ENCODE measurements at places on chromosomes 3 and 15. TPM values are rescaled to one million over a fixed set of nuclear protein-coding genes. Genes with fewer than 3 reads are reported as not detected.

GRCh38 chr3:135224815-135225362 lies 429.8 kb downstream of the EPHB1 start:
- DNase-seq, result no peak
- no peaks in the 10 kb centered on the region for H3K4me1 ChIP-seq
- H3K36me3 ChIP-seq, result no peaks in the 10 kb centered on the region
- no peaks in the 10 kb centered on the region for H3K27me3 ChIP-seq
- no peak overlapping the region for H3K27ac ChIP-seq

Gene GOLGA8O
- not detected for total RNA-seq

Gene FANCD2OS
- total RNA-seq, result not detected

Gene IL16
- total RNA-seq, result not detected

DNA sequence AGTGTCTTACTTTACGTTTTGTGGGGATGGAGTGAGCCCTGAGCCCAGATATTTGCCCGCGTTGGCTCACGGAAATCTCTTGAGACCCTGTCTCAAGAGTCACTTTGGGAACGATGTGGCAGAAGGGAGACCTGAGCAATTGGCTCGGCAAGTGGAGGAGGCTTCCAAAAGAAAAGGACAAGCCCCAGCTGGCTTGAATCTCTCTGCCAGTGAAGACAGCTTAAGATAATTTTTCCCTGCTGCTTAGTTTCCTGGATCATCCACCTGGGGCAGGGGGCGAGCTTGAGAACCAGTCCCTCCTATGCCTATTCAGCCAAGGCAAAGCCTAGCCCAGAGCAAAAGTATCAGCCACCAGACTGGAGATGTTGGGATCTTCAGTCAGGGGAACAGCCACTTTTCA lies 708 bp downstream of the SEC22A start:
- H3K4me1 ChIP-seq, result peaks cover 7% of the 10 kb centered on the region
- no peak for DNase-seq
- peak overlapping the region; percentile 92 for H3K4me3 ChIP-seq
- H3K27ac ChIP-seq, result peak overlapping the region; percentile 78
- H3K36me3 ChIP-seq, result no peaks in the 10 kb centered on the region
- no peaks in the 10 kb centered on the region for H3K27me3 ChIP-seq

Gene GHRL
- total RNA-seq, result not detected

- no peak overlapping the region for H3K27ac ChIP-seq
- H3K27me3 ChIP-seq, result peaks cover 4% of the 10 kb centered on the region
- H3K4me1 ChIP-seq, result no peaks in the 10 kb centered on the region
- H3K36me3 ChIP-seq, result no peaks in the 10 kb centered on the region
- no peak overlapping the region for H3K4me3 ChIP-seq
- DNase-seq, result no peak
These were observed 230.9 kb upstream of the RORA start for GRCh38 chr15:61459785-61460707.

Gene ALDH1L1
- not detected for total RNA-seq

- no peak overlapping the region for H3K4me3 ChIP-seq
- no peak for DNase-seq
- H3K27me3 ChIP-seq, result no peaks in the 10 kb centered on the region
- H3K36me3 ChIP-seq, result no peaks in the 10 kb centered on the region
- H3K4me1 ChIP-seq, result peaks cover 39% of the 10 kb centered on the region
- H3K27ac ChIP-seq, result no peak overlapping the region
These were observed 193.1 kb downstream of the TNIK start for GRCh38 chr3:171267104-171267503.

Gene NPAP1
- total RNA-seq, result not detected

Gene MEGF11
- not detected for total RNA-seq

- 0 out of 2 replicates have a peak, but pooled peaks cover 2% of the 10 kb centered on the region for H3K27me3 ChIP-seq
- no peak for DNase-seq
- peaks cover 32% of the 10 kb centered on the region for H3K36me3 ChIP-seq
These were observed 27.0 kb downstream of the MB21D2 start for GRCh38 chr3:192890347-192891335.

GRCh38 chr3:12139111-12139511 lies 19.6 kb downstream of the TIMP4 start:
- H3K27ac ChIP-seq, result no peak overlapping the region
- H3K4me3 ChIP-seq, result no peak overlapping the region
- peaks cover 11% of the 10 kb centered on the region for H3K27me3 ChIP-seq
- peak; percentile 48 for DNase-seq
- peaks cover 5% of the 10 kb centered on the region for H3K4me1 ChIP-seq
- H3K36me3 ChIP-seq, result no peaks in the 10 kb centered on the region

Gene CD96
- total RNA-seq, result not detected

GRCh38 chr3:197295871-197296270 lies 2.5 kb downstream of the DLG1 start:
- H3K4me1 ChIP-seq, result peaks cover 60% of the 10 kb centered on the region
- peak overlapping the region; percentile 98 for H3K4me3 ChIP-seq
- H3K36me3 ChIP-seq, result peaks cover 22% of the 10 kb centered on the region
- DNase-seq, result no peak

- no peak overlapping the region for H3K27ac ChIP-seq
- no peak overlapping the region for H3K4me3 ChIP-seq
- DNase-seq, result no peak
- peaks cover 56% of the 10 kb centered on the region for H3K27me3 ChIP-seq
- H3K4me1 ChIP-seq, result no peaks in the 10 kb centered on the region
These were observed 135.4 kb upstream of the LINGO1 start for GRCh38 chr15:77768107-77768506.

- peak overlapping the region; percentile 95 for H3K4me3 ChIP-seq
- no peaks in the 10 kb centered on the region for H3K27me3 ChIP-seq
- H3K27ac ChIP-seq, result peak overlapping the region; percentile 92
- peaks cover 77% of the 10 kb centered on the region for H3K4me1 ChIP-seq
- DNase-seq, result peak; percentile 51
These were observed 512 bp downstream of the LARP6 start for GRCh38 chr15:70853318-70853972.

DNA sequence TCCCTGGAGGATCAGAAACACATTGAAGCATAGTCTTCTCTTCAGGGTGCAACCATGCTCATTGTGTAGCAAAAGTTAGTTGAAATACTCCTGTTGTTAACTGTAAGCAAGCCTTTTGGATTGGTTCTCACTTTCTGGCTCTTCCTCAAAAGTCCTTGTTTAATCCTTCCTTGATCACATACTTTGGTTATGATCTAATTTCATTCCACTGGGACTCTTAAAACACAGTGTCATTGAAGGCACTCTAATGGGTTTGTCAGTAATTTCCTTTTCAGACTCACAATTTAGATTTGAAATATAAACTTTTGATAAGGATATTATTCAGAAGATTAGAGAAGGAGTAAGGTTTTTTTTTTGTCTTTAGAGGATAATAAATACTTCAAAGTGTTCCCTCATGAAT lies 451.7 kb upstream of the SGO1 start:
- H3K4me1 ChIP-seq, result peaks cover 30% of the 10 kb centered on the region

Gene AMT
- 1.5 TPM for total RNA-seq

DNA sequence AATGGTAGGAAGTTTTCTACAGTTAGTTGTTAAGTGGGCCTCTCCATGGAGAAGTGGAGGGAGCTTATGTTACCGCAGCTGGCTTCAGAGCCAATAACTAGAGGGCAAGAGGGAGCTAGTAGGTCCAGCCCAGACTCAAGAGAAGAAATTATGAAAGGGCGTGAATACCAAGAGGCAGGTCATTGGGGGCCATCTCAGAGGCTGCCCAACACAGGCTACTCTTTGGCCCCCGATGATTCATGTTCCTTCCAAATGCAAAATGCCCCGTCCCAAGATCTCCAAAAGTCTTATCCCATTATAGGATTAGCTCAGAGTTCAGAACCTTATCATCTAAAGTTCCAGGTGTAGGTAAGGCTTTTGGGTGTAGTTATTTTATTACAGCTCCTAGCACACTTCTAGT lies 94.5 kb downstream of the FNDC3B start:
- peaks cover 86% of the 10 kb centered on the region for H3K4me1 ChIP-seq
- peaks cover 31% of the 10 kb centered on the region for H3K36me3 ChIP-seq
- no peak for DNase-seq
- H3K4me3 ChIP-seq, result no peak overlapping the region
- H3K27me3 ChIP-seq, result no peaks in the 10 kb centered on the region

GRCh38 chr15:52232327-52232726 lies 41.1 kb upstream of the GNB5 start:
- H3K4me1 ChIP-seq, result peaks cover 44% of the 10 kb centered on the region
- no peak for DNase-seq
- H3K27me3 ChIP-seq, result peaks cover 3% of the 10 kb centered on the region
- peak overlapping the region; percentile 58 for H3K4me3 ChIP-seq
- H3K36me3 ChIP-seq, result no peaks in the 10 kb centered on the region

GRCh38 chr15:98668566-98669308 lies 20.4 kb downstream of the IGF1R start:
- H3K27ac ChIP-seq, result peak overlapping the region; percentile 91
- peak; percentile 48 for DNase-seq
- no peaks in the 10 kb centered on the region for H3K27me3 ChIP-seq
- peaks cover 7% of the 10 kb centered on the region for H3K36me3 ChIP-seq

DNA sequence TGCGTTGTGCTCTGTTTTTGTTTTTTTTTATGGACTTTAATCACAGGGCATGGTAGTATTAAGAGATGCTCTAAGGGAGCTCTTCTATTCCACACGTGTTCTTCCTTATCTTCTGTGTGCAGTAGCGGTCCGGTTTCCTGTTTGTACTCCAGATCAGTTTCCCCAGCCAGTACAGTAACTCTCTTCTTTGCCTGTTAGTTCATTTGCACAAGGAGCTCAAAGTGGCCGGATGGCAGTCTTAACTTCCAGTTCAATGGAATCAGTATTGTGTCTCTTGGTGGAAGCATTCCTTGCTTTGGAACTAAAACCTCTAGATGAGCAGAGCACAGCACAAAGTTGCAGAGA lies 122.0 kb downstream of the KLF13 start:
- no peak for DNase-seq
- peaks cover 13% of the 10 kb centered on the region for H3K4me1 ChIP-seq
- H3K4me3 ChIP-seq, result no peak overlapping the region
- no peak overlapping the region for H3K27ac ChIP-seq
- no peaks in the 10 kb centered on the region for H3K36me3 ChIP-seq

Gene POMGNT2
- total RNA-seq, result 11.5 TPM

Gene CPNE9
- total RNA-seq, result not detected

- peak; percentile 62 for DNase-seq
- H3K27ac ChIP-seq, result no peak overlapping the region
- H3K27me3 ChIP-seq, result peaks cover 9% of the 10 kb centered on the region
- no peaks in the 10 kb centered on the region for H3K36me3 ChIP-seq
- peak overlapping the region; percentile 61 for H3K4me3 ChIP-seq
These were observed 50.6 kb downstream of the GMNC start for GRCh38 chr3:190811775-190812480.

DNA sequence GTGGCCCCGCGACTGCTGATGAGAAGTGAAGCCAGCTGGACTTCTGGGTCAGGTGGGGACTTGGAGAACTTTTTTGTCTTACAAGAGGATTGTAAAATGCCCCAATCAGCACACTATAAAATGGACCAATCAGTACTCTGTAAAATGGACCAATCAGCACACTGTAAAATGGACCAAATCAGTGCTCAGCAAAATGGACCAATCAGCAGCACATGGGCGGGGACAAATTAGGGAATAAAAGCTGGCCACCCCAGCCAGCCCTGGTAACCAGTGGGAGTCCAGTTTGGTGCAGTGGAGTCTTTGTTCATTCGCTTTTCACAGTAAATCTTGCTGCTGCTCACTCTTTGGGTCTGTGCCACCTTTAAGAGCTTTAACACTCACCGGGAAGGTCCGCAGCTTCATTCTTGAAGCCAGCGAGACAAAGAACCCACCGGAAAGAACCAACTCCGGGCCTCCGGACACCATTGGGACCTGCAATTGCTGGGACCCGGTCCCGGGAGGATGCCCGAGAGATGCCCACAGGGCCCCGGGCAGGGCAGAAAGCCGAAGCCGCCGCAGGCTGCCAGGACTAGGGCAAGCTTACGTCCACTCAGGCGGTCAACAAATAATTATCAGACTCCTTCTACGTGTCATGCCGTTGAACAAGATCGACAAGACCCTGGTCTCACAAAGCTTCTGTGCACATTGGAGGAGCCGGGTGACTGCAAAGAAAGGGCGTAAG lies 8.3 kb upstream of the NR2E3 start:
- no peak for DNase-seq
- no peak overlapping the region for H3K27ac ChIP-seq
- no peak overlapping the region for H3K4me3 ChIP-seq

Gene CTXN2
- total RNA-seq, result not detected

DNA sequence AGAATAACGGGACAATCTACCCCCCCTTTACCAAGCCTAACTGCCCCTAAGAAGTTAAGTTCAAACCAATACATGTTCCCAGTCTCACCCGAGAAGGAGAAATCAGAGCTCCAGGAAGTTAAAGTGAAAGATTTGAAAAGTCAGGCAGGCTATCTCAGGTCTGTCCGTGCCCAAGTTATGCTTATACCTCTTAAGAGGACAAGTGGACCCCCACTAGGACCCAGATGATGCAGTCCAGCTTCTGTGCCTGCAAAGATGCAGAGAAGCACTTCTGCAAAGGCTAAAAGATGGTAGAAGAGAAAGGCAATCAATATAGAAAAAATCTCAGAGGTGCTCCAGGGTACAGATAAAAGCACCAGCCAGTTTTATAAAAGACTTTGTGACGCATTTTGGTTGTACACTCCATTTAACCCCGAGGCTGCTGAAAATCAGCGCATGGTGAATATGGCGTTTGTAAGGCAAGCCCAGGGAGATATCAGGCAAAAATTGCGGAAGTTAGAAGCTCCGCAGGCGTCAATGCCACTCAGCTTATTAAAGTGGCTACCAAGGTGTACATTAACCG lies 9.8 kb upstream of the SLC9C1 start:
- no peaks in the 10 kb centered on the region for H3K36me3 ChIP-seq
- no peak overlapping the region for H3K4me3 ChIP-seq
- no peak overlapping the region for H3K27ac ChIP-seq
- peaks cover 5% of the 10 kb centered on the region for H3K4me1 ChIP-seq
- no peaks in the 10 kb centered on the region for H3K27me3 ChIP-seq

DNA sequence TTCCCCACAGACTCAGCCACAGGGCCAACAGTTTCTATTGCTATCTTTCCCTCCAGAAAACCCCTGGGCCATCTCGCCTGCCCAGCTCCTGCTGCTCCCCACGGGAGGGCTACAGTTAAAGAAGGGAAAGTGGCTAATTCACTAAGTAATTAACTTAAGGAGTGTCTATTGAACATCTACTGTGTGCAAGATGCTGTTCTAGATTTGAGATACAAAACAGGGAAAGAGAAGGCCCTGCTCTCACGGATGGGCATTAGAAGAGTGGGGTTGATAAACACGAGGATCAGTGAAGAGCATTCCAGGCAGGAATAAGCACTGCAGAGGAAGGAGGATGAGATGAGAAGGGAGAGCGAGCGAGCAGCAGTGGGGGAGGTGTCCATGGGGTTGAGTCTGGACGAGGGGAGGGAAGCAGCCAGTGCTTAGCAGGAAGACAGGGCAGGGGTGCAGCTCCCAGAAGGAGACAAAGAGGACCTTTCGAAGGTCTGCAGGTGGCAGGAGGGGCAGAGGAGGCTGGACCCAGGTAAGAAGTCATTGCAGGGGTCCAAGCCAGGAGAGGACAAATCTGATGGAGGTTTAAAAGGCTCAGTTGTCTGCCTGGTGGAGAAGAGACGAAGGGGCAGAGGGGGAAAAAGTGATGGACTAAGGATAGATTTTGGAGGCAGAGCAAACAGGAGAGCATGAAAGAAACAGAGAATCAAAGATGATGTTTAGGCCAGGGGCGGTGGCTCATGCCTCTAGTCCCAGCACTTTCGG lies 64.7 kb downstream of the KLF15 start:
- no peak for DNase-seq
- peaks cover 14% of the 10 kb centered on the region for H3K27me3 ChIP-seq
- peaks cover 34% of the 10 kb centered on the region for H3K4me1 ChIP-seq

Gene MESP1
- total RNA-seq, result 0.84 TPM

All from HFFc6 (cell line).